ENCODE measurements at places on chromosomes 6 and 20.

GRCh38 chr20:16538779-16539178 is 34.5 kb downstream of the KIF16B start:
- no peak for DNase-seq

GRCh38 chr6:167471548-167471930 is 146.7 kb downstream of the TTLL2 start:
- DNase-seq: no peak

DNA sequence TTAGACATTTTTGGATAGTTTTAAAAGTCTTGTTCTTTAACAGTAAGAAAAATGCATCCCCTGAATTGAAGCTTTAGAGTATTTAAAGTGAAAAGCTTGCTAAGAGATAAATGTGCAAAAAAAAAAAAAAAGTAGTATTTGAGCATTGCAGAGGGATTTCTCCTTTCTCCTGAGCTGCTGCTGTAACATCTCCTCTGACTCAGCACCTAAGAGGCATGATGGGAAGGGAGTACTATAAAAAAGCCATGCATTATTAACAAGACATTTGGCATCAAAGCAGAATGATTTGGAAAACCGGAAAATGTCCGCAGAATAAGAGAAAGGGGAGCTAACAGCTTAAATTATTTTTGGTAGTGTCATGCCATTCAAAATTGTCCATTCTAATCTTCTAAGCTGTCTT is 27.9 kb downstream of the B4GALT5 start:
- peak; percentile 67 for DNase-seq

GRCh38 chr20:60054716-60055634 is 96.8 kb downstream of the CDH26 start:
- no peak for DNase-seq

GRCh38 chr6:151065027-151065815 is 174.5 kb upstream of the AKAP12 start:
- no peak for DNase-seq

DNA sequence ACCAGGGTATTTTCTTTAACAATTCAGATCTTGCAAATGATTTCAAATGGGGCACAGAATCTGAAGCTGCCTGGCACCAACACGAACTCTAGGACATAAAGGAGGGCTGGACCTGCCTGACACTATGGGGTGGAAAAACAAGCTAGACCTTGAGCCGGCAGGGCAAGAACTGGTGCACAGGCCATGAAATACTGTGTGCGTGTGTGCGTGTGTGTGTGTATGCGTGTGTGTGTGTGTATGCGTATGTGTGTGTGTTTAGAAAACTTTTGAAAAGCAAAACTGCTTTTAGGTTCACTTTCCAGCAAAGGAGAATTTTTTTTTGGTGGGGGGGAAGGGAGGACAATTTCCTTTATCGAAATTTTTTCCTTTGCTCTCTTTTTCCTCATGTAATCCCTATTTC is 11.9 kb upstream of the QKI start:
- no peak for DNase-seq

- no peak for DNase-seq
Observed at GRCh38 chr6:155040901-155041650, 46.0 kb downstream of the TIAM2 start.

DNA sequence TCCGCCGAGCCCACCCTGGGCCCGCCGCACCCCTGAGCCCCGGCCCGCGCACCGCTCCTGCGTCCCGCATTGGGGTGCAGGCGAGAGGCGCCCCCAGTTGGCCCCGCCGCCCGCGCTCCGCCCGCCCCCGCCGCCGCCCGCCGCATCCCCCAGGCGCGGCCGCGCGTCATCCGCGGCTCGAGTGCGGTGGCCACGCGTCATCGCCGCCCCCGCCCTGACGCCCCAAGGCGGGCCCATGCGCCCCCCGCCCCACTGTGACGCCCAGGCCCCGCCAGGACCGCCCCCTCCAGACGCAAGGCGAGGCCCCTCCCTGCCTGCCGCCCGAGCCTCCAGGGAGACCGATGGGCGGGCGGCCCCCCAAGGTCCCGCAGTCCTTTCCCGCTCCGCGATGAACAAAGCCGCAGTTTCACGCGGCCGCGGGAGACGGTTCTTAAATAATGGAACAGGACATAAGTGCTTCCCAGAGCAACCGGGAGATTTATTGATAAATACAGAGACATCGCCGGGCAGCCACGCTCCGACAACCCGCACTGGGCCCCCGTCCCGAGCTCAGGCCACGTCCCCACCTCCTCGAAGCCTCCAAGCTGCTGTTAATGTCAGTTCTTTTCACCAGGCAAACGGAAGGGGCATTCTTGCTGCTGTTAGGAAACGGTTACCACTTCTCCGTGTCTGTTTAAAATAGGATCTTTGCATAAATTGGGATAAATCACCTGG is at the start of gene ANKRD60:
TSS of gene ANKRD60 (minus strand) at position 170 of the 714 bp plus-strand sequence. CDS start at position 170, 0 bp downstream.
- peak; percentile 64 for DNase-seq

GRCh38 chr20:51695574-51696303 is 72.5 kb downstream of the ATP9A start:
- peak; percentile 83 for DNase-seq

- DNase-seq: no peak
Observed at GRCh38 chr6:159931846-159932245, 37.0 kb upstream of the IGF2R start.

DNA sequence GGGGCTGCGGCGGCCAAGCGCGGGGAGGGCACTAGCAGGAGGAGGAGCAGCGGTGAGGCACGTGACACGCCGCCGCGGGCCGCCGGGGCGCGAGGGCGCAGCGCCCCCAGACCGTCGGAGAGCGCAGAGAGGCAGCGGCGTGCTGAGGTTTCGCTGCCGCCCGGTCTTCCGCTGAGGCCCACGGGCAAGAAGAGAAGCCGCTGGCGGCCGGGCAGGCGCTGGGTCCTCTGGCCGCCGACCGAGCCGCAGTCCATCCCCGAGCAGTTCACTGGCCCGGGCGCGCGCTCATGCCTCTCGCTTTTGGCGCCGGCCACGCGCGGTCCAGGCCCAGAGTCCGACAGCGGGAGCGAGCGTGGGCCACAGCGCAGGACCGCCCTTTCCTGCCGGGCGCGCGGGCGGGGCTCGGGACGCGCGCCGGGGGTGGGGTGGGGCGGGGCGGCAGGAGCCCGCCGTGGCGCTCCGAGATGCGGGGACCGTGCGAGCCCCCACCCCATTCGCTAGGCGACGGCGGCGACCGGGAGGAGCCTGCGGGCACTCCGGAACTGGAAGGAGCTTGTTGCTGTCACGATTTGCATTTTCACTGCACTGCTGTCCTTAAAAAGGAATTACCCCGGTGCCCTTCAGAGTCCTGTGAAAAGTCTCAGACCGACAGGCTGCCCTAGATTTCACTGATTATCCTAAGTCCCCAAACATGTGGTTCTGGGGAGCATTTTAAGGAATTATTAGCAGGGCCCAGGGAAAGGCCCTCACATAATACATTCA is at the start of gene MCUR1:
TSS of gene MCUR1 (minus strand) at position 382 of the 762 bp plus-strand sequence. CDS start at position 254, 128 bp downstream.
- DNase-seq: peak; percentile 83

GRCh38 chr6:32658268-32658897 is 8.1 kb downstream of the HLA-DQB1 start:
- no peak for DNase-seq

GRCh38 chr6:160027931-160028330 is 59.0 kb downstream of the IGF2R start:
- DNase-seq: no peak

GRCh38 chr6:13486679-13487121 is 700 bp downstream of the GFOD1 start:
- DNase-seq: peak; percentile 61

- no peak for DNase-seq
Observed at GRCh38 chr6:24187965-24188577, 62.1 kb downstream of the NRSN1 start.

DNA sequence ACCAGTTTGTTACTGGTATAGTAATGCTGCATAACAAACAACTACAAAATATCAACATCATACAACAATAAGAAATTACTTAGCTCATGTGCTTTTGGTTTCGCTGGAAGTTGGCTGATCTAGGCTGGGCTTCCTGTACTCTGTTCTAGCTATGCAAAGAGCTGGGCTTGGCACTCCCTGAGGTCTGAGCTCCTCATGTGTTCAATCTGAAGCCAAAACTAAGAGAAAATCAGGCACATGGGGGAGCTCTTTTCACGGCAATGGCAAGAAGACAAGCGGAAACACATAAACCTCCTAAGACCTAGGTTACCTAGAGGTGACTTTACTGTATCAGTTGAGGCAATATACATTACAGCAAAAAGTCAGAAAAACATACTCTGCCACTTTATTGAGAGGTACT is 574.2 kb downstream of the KHDRBS2 start:
- DNase-seq: no peak
